Left ventricle myocardium inferior (tissue), 1 donor: ENCODE measurements at places on chromosomes 5 and 9. TPM values are rescaled to one million over a fixed set of nuclear protein-coding genes. Genes with fewer than 3 reads are reported as not detected.

Gene CCL28
- total RNA-seq: 0.60 TPM

Gene NR3C1
- total RNA-seq: 44.9 TPM

Gene GARIN3
- not detected for total RNA-seq

Gene C9orf57
- total RNA-seq: not detected

Gene ADCY2
- 0.30 TPM for total RNA-seq

Gene CARD9
- 1.2 TPM for total RNA-seq

DNA sequence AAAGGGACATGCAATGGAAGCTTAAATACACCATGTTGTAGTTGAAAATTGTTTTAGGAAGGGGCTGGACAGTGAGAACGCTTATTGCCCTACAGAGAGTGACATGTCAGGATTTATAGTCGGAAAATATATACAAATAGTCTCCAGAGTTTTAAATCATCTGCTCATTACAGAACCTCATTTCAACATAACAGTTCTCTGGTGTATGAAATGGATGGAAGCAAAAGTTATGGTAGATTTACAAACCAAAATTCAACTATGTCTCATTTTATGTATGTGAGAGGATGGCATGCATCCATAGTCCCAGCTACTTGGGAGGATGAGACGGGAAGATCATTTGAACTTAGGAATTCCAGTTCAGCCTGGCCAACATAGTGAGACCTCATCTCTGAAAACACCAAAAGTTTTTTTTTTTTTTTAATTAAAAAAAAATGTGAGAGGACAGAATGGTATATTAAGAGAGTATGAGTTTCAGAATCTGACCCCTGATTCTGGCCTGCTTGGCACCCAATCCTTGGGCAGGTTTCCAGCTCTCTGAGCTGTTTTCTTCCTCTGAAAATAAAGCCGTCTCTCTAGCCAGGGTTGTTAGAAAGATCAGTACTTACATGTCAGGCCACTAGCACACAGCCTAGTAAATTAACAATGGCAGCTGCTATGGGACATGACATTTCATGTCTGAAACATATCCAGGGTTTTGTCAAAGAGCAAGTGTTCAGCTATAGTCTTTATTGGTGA is 40.1 kb downstream of the IQGAP2 start:
- H3K27ac ChIP-seq: no peak overlapping the region
- H3K36me3 ChIP-seq: no peaks in the 10 kb centered on the region
- H3K27me3 ChIP-seq: peaks cover 10% of the 10 kb centered on the region
- no peak for DNase-seq
- H3K4me3 ChIP-seq: no peak overlapping the region

DNA sequence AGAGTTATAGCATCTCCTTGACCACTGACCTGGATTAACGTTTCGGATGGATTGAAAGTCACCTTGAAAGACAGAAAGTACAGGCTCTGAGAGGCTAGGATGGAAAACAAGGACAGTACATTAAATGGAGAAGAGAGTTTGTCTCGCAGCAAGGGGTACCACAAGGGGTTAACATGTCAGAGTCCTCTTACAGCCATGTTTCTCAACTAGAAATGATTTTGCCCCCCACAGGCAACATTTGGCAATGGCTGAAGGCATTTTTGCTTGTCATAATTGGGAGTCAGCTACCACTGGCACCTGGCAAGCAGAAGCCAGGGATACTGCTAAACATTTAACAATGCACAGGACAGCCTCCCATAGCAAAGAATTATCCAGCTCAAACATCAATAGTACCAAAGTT is 90.8 kb upstream of the EQTN start:
- no peak overlapping the region for H3K4me3 ChIP-seq
- H3K4me1 ChIP-seq: peaks cover 6% of the 10 kb centered on the region
- no peaks in the 10 kb centered on the region for H3K27me3 ChIP-seq

DNA sequence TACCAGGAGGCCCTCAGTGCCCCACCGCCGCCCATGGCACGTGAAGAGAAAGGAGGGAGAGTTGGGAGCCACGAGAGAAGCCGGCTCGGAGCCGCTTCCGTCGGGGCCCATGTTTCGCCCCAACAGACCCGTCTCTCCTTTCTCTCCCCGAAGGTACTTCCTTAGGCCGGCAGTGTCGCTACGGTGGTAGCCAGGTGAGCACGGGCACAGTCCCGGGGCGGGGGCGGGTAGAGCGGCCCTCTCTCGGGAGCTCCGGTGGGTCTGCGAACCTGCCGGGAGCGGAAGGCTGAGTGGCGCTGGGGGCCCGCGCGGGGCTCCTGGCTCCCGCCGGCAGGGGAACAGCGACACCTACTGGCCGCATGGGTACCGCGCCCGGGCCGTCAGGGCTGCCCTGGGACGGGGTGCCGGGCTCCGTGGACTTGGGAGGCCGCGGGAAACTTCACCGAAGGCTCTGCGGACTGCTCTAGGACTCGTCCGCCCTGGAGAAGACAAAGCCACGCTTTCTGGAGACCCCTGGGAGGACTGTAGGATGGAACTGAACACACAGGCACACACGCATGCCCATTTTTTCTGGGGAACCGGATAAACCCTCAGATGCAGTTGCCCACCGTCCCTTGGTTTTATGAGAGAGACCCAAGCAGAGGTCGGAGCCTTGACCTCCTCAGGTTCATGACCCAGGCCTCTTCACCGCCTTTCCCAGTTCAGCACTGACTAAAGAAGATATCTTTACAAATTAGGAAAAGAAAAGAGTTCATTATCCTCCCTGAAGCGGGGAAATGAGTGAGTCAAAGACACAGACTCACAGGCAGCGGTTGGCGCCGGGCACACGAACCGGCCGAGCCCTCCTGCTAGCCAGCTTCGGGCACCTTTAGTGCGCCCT is 202.5 kb downstream of the MEF2C start:
- peaks cover 99% of the 10 kb centered on the region for H3K27me3 ChIP-seq
- H3K36me3 ChIP-seq: no peaks in the 10 kb centered on the region
- H3K4me1 ChIP-seq: peaks cover 35% of the 10 kb centered on the region

DNA sequence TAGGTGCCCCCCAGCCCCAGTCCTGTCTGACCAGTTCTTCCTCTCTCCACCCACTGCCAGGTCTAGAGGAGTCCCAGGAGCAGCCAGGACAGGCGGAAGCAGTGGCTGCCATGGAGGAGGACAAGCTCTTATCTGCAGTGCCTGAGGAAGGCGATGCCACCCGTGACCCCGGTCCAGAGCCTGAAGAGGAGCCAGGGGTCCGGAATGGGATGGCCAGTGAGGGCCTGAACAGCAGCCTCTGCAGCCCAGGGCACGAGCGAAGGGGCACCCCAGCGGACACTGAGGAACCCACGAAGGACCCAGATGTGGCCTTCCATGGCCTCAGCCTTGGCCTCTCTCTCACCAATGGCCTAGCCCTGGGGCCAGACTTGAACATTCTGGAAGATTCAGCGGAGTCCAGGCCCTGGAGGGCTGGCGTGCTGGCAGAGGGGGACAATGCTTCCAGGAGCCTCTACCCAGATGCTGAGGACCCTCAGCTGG is 13.8 kb downstream of the PSD2 start:
- no peak overlapping the region for H3K27ac ChIP-seq
- H3K4me3 ChIP-seq: no peak overlapping the region
- DNase-seq: peak; percentile 7
- no peaks in the 10 kb centered on the region for H3K36me3 ChIP-seq

GRCh38 chr5:95153511-95153910 is 131.4 kb downstream of the MCTP1 start:
- DNase-seq: no peak
- no peaks in the 10 kb centered on the region for H3K36me3 ChIP-seq
- H3K4me1 ChIP-seq: no peaks in the 10 kb centered on the region
- peak overlapping the region; percentile 37 for H3K27ac ChIP-seq
- H3K27me3 ChIP-seq: no peaks in the 10 kb centered on the region

DNA sequence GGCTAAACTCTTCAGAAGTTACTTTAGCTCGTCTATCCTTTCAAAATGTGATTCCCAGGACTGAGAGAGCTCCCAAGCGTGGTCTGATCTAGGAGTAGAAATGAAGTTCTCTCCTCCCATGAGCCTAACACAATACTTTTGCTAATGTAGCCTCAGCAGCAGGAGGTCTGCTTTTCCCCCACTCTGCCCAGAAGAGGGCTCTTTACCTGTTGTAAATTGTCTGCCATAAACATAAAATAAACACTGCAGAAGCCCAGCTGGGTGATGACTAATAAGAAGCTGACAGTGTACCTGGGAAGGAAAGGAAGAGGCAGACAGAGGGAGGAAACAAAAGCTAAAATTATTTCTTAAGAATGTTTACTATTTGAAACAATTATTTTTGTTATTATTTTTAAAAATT is 15.4 kb downstream of the SLC36A3 start:
- no peak overlapping the region for H3K4me3 ChIP-seq
- peaks cover 5% of the 10 kb centered on the region for H3K27me3 ChIP-seq
- DNase-seq: no peak

DNA sequence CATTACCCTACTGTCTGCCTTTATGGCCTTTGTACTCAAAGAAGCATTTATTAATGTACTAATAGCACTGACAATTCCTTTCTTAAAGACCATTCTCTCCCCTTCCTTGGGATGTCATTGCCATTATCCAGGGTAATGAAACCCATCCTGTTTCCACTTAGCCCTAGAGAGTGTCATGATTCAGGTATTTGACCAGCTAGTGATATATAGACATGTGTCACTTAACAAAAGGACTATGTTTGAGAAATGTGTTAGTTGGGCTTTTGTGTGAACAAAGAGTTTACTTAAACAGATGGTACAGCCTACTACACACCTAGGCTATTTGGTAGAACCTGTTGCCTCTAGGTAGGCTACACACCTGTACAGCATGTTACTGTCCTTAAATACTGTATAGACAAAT is 2.0 kb downstream of the ATP6V0E1 start:
- H3K36me3 ChIP-seq: peaks cover 30% of the 10 kb centered on the region
- H3K27ac ChIP-seq: no peak overlapping the region
- peaks cover 69% of the 10 kb centered on the region for H3K4me1 ChIP-seq
- H3K4me3 ChIP-seq: peak overlapping the region; percentile 93
- no peak for DNase-seq
- H3K27me3 ChIP-seq: no peaks in the 10 kb centered on the region

- H3K27me3 ChIP-seq: peaks cover 48% of the 10 kb centered on the region
- DNase-seq: no peak
- no peak overlapping the region for H3K4me3 ChIP-seq
- no peaks in the 10 kb centered on the region for H3K4me1 ChIP-seq
These were observed 52.6 kb upstream of the CXCL14 start for GRCh38 chr5:135631391-135631790.

DNA sequence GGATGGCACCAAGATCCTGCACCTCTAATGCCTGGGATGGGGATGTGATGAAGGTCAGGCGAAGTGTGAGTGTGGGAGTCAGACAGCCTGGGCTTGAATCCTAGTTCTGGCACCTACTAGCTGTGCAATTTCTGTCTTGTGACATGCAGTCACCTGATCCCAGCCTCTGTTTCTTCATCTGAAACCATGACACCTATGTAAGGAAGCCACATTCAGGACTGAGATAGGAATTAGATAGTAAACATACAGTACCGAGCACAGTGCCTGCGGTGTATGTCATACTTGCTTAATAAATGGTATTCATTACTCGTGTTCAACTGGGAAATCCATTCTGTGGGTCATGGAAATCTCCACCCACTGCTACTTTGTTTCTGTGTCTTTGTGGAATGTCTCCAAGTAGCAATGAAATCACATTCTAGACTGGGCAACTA is 140.6 kb upstream of the STC2 start:
- H3K27me3 ChIP-seq: no peaks in the 10 kb centered on the region
- H3K36me3 ChIP-seq: no peaks in the 10 kb centered on the region
- peaks cover 36% of the 10 kb centered on the region for H3K4me1 ChIP-seq
- DNase-seq: no peak
- no peak overlapping the region for H3K4me3 ChIP-seq
- peak overlapping the region; percentile 23 for H3K27ac ChIP-seq

GRCh38 chr5:117872798-117873368 is 1115.5 kb downstream of the DTWD2 start:
- no peak overlapping the region for H3K27ac ChIP-seq
- H3K4me3 ChIP-seq: no peak overlapping the region

DNA sequence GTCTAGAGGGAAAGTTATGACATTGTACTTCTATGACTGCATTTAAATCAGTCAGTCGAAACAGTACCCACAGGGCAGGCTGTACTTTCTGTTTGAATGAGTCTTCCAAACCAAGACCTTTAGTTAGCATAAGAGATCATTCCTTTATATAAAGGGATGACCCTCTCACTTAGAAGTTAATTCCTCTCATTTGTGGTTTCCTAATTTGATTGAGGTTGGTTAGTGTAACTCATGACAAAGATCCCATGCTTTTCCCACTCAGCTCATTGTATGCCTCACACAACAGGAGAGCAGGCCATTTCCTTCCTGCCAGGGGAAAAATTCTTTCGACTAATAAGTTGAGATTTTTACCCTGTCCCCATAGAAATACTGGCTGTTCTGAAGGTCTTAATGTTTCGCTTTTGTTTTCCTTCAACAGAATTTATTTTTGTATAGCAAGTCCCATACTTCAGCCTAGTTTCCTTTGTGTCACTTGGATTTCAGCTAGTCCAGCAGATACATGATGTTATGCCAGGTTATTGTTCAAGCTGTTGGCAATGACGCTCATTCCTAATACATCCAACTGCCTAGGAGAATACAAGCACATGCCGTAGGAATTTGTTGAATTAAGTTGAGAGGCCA is 500.7 kb downstream of the SPATA31D1 start:
- H3K27ac ChIP-seq: peak overlapping the region; percentile 85
- H3K36me3 ChIP-seq: no peaks in the 10 kb centered on the region
- no peak for DNase-seq
- H3K4me1 ChIP-seq: peaks cover 34% of the 10 kb centered on the region
- H3K27me3 ChIP-seq: no peaks in the 10 kb centered on the region

GRCh38 chr9:77475641-77476473 is 172.3 kb downstream of the GNA14 start:
- H3K27ac ChIP-seq: peak overlapping the region; percentile 53
- no peak for DNase-seq
- peaks cover 8% of the 10 kb centered on the region for H3K4me1 ChIP-seq
- H3K27me3 ChIP-seq: no peaks in the 10 kb centered on the region
- H3K36me3 ChIP-seq: no peaks in the 10 kb centered on the region

- no peak overlapping the region for H3K27ac ChIP-seq
- peaks cover 10% of the 10 kb centered on the region for H3K4me1 ChIP-seq
- no peaks in the 10 kb centered on the region for H3K27me3 ChIP-seq
- no peak for DNase-seq
These were observed 100.2 kb downstream of the PIK3R1 start for GRCh38 chr5:68315679-68316271.

GRCh38 chr5:78896132-78896531 is 89.0 kb downstream of the ARSB start:
- peaks cover 8% of the 10 kb centered on the region for H3K4me1 ChIP-seq
- DNase-seq: no peak
- no peak overlapping the region for H3K4me3 ChIP-seq
- H3K36me3 ChIP-seq: no peaks in the 10 kb centered on the region

- no peaks in the 10 kb centered on the region for H3K4me1 ChIP-seq
- H3K36me3 ChIP-seq: no peaks in the 10 kb centered on the region
- no peak overlapping the region for H3K4me3 ChIP-seq
- no peak for DNase-seq
- H3K27ac ChIP-seq: no peak overlapping the region
These were observed 92.9 kb downstream of the INIP start for GRCh38 chr9:112624711-112625707.

DNA sequence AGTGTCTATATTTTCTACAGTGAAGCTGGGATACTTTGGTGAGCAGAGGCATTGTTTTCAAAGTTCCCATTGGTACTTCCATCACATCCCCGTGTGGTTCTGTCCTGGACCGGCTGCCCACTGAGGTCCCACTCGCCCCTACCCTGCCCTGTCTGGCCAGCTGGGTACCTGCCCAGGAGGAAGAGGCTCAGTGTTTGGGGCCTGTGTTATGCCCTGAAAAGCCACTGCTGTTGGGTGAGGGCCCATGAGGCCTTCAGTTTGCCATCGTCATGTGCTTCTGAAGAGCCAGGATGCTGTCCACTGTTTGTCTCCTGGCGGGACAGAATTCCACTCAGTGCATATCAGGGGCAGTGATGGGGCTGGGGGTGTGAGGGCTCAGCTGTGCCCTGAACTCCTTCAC is 2.6 kb upstream of the CEP72 start:
- H3K4me3 ChIP-seq: no peak overlapping the region
- DNase-seq: no peak
- H3K4me1 ChIP-seq: peaks cover 19% of the 10 kb centered on the region
- no peaks in the 10 kb centered on the region for H3K36me3 ChIP-seq
- H3K27me3 ChIP-seq: peaks cover 37% of the 10 kb centered on the region
